ENCODE measurements at places on chromosomes 13 and 19.
A peak's percentile ranks its signal among the peaks of the same experiment; 100 is the strongest.

DNA sequence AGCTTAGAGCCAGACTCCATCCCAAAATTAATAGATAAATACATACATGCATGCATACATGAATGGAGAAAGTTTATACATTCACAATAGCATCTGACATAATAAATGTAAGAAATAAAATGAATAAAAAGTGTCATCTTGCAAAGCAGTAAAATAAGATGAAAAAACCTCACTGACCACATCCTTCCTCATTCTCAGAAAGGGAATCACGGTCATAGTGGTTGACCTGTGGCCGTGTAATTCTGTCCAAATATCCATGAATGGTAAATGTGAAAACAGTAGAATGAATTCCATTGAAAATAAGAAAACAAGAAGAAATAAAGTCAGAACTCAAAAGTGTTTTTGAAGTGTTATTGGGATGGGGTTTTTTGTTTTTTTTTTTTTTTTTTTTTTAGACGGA lies 9.8 kb upstream of the CDC42EP5 start:
- no peak for DNase-seq

DNA sequence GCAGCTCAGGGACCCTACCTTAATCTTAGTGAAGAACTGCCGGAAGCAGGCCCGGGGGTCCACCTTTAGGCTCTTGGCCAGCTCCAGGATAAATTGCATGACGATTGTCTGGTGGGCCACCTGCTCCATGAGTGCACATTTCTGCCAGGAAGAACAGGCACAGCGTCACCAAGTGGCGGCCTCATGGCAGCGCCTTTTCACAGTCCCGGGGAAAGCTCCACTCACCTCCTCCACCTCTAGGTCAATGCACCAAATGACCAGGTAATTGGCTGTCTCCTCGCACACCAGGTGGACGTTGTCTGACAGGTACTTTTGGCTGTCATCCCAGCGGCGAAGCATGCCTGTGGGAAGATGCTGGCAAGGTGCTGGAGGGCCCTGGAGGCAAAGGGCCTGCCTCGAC lies 8.3 kb downstream of the CDC37 start:
- no peak for DNase-seq

DNA sequence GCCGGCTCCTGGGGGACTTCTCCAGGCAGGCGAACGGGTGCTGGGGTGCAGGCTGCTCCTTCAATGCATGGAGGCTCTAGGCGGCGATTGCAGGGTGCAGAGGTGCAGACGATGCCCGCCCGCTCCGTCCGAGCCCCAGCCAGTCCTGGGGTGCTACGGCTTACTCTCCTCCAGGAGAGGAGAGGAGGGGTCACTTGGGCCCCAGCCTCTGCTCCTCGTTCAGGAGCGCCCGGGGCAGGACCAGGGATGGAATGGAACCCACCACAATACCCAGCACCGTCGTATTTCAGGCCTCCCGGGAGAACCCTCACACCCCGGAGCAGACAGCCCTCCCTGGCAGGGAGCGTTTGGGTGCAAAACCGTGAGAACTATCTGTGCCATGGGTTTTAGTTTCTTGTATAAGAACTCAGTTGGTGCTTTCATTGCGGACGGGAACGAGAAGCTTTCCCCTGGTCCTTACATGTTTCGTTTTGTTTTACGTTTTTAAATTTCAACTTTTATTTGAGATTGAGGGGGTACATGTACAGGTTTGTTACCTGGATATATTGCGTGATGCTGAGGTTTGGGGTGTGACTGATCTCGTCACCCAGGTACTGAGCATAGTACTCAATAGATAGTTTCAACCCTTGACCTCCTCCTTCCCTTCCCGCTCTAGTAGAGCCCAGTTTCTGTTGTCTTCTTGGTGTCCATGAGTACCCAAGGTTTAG lies 46.8 kb downstream of the ARHGEF18 start:
- DNase-seq, result no peak

GRCh38 chr13:46297361-46297811 lies 85.7 kb downstream of the LRRC63 start:
- DNase-seq, result no peak

DNA sequence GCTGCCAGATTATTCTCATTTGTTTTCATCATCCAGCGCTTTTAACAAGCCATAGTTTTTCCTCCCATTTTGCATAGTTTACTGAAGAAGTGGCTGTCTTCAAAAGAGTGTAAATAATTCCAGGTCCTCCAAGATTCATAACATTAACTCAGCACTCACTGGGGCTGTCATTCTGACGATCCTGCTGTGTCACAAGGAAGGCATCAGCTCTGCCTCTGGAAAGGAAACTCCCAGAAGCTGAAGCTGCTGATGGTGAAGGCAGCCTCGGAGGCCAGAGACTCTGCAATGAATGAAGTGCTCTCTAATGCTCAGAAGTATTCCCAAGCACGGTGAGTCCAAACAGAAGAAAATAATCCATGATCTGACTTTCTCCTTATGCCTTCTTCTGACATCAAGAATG lies 60.0 kb downstream of the FLT1 start:
- no peak for DNase-seq

- no peak for DNase-seq
These were observed 952.4 kb downstream of the PCDH17 start for GRCh38 chr13:58583966-58584365.

GRCh38 chr19:52453324-52454094 lies at the start of gene ZNF578:
Gene ZNF578 (plus strand): TSS chr19:52453553. CDS start chr19:52501846, 48,293 bp downstream.
- peak; percentile 21 for DNase-seq

GRCh38 chr13:50892210-50892944 lies 17.2 kb upstream of the RNASEH2B start:
- DNase-seq, result no peak

DNA sequence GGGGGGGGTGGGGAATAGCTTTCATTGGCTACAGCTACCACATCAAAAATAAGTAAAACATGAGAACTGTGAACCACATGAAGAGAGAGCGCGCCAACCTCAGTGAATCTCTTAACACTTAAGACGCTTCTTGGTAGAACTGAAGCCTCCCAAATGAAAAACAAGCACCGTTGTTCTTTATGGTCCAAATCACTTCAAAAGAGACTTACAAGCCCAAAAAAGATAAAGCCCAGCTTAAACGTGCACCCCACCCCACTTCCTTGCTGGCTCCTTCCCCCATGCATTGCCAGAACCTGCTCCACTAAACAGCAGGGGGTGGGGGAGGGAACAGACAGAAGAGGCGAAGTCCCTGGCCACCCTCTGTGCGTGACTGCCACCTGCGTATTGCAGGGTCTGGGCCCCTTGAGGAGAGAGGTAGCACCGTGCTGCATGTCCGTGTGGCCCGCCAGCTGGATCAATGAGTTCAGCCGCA lies 479.1 kb downstream of the FOXO1 start:
- peak; percentile 29 for DNase-seq

- DNase-seq, result no peak
These were observed 445.5 kb downstream of the EFNB2 start for GRCh38 chr13:106090001-106090400.

- no peak for DNase-seq
These were observed 310.3 kb downstream of the EFNB2 start for GRCh38 chr13:106225126-106225525.

- DNase-seq, result no peak
These were observed 24.0 kb upstream of the MEIS3 start for GRCh38 chr19:47443331-47443730.

DNA sequence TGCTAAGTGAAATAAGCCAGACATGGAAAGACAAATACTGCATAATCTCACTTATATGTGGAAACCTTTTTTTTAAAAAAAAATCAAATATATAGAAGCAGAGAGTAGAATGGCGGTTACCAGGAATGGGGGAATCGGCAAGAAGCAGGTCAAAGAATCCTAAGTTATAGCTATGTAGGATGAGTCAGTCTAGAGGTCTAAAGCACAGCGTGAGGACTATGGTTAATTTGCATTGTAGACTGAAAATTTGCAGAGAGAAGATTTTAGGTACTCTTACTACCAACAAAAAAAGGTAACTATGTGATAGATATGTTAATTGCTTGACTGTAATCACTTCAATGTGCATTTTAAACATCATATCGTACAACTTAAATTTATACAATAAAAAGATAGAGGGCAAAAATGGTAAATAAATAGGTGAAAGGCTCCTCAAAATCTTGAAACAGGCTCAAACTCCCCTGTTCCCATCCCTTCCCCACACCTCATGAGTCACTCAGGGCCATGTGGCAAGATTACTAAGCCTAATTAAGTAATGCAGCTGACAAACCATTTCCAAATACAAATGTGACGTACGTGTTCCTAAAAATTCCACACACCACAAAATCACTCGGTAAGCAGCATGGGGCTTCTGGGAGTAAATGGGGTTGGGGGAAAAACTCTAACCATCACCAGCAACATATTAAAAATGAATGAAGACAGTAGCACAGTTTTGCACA lies 159.0 kb downstream of the USP12 start:
- no peak for DNase-seq

- no peak for DNase-seq
These were observed 25.4 kb downstream of the MIR17HG start for GRCh38 chr13:91372911-91373310.

GRCh38 chr13:32414580-32414979 lies 13.3 kb downstream of the N4BP2L1 start:
- no peak for DNase-seq

DNA sequence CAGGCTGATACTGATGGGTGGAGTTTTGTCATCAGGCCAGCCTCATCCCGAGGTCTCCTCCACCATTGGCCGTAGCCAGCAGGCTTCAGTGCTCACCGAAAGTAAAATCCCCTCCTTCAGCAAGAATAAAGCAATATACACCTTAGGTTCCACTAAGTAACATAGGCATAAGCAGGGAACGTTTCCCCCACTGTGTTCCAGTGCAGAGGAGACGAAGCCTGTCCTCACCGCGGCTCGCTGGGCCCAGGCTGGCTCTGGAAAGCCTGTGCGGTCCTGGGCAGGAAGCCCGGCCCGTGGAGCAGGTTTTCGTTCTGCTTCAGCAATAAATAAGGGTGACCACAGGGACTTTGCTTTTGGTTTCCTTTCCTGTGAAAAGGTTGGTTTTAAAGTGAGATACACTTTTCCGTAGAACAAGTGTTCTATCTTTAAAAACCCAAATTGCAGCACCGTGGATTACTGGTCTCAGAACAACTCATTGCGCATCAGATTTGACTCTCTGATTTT lies 16.3 kb upstream of the TEX29 start:
- DNase-seq, result no peak

GRCh38 chr19:53192771-53193534 lies at the start of gene ZNF665:
Gene ZNF665 (minus strand): TSS chr19:53193358. CDS start chr19:53182898, 10,460 bp downstream.
- peak; percentile 35 for DNase-seq

DNA sequence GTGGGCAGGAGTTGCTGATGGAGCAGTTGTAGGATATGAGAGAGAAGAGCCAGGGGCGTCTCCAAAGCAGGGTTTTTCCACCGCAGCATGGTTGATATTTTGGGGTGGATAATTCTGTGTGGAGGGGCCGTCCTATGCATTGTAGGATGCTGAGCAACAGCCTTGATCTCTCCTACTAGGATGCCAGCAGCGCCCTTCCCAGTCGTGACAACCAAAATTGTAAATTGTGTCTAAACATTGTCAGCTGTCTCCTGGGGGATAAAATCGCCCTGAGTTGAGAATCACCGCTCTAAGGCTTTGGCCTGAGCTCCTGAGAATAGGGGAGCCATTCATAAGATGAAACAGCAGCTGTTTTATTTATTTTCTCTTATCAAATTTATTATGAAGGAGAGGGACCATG lies 4.2 kb downstream of the CACNG8 start:
- DNase-seq, result no peak

GRCh38 chr19:49395581-49396407 lies 7.7 kb downstream of the KASH5 start:
- DNase-seq, result no peak

GRCh38 chr13:30873499-30873898 lies 32.6 kb upstream of the MEDAG start:
- DNase-seq, result no peak

- no peak for DNase-seq
These were observed 43.6 kb downstream of the STOML3 start for GRCh38 chr13:38947054-38947453.

GRCh38 chr13:28529836-28530235 lies 34.9 kb upstream of the FLT1 start:
- no peak for DNase-seq

DNA sequence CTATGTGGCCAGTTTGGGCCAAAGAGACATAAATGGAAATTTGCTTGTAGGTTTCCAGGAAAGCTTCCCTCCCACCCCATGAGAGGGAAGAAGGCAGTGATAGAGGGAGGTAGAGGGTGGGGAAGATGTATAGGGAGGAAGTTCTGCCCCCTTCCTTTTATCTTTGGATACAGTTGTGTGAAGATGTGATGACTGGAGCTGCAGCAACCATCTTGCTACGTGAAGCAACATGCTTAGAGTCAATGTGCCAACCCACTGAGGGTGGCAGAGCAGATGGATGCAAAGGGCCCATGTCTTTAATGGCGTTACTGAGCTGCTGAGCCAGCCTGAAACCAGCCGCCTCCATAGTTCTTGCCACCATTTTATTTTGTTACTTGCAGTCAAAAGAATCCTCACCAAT lies 10.7 kb downstream of the VSIG10L start:
- DNase-seq, result no peak

GRCh38 chr19:10135551-10136334 lies 16.0 kb upstream of the EIF3G start:
- no peak for DNase-seq

DNA sequence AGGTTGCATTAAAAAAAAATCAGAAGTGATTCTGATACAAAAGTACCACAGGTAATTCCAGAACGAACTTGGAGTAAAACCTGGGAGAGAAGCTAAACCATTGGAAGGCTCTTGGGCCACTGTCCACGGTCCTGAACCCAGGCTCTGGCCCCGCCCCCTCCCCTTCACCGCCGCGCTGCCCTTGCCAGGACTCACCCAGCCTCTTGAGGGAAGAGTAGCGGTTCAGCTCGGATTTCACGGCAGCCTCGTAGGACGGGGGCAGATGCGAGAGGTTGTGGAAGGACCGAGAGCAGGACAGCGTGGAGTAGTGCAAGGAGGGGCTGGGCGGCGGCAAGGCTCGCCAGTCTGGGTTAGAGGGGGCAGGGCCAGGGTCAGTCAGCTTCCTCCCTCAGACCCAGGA lies 5.7 kb downstream of the SHISA7 start:
- peak; percentile 20 for DNase-seq

DNA sequence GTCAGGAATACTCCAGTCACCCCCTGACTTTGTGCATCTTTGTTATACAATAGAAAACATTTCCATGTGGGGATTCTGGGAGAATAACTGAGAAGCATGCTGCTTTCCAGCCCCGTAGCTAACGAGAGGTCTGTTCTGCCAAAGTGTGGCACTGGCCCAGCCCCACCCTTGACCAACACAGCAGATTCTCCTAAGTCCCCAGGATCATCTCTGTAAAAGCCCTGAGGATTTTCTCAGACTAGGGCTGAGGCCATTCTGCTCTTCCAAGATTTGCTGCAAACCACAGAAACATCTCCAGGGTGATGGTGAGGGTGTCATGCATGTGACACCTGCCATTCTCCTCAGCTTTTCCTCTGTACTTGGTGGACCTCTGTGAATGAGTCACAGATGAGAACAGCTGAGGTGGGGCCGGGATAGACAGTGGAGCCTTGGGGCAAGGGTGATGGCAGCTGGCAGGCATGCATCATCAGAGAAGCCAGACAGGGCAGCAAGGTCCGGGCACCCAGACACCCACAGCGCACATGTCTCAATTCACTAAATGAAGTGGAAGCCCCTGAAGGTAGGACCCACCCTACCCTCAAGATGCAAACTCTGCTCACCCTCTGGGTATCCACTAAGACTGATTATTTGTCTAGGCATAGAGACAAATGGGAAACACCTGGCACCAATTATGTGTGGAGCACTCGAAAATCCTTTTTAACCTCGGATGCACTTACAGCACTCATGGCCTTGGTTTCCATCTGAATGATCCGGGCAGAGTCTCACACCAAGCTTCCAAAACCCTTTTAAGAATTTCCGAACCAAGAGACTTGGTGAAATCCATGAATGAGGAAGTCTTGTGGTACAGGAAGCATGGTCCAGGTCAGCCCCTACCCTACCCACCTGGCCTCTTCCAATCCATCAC lies 20.1 kb upstream of the DOCK9 start:
- no peak for DNase-seq

GRCh38 chr19:48914181-48914580 lies 14.1 kb downstream of the NUCB1 start:
- DNase-seq, result no peak
